ENCODE measurements at places on chromosomes 7 and 10.

- DNase-seq: no peak
Measured at GRCh38 chr7:123738356-123738755, 10.4 kb downstream of the WASL start.

DNA sequence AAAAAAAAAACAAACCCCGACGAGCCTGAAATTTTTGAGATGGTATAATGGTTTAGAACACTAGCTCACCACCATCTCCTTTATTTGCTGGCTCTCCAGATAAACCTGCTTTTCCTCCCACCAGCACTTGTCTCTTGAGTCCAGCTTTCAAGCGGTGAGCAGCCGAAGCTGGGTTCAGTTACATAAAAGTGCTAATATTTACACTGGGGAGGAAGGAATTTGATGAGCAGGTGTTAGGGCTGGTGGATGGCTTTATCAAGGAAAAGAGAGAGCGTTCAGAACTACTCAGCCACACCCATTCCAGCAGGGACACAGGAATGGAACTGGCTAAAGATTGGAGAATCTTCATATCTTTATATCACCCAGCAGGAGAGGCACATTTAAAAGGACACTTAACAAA lies 6.6 kb upstream of the CALML3 start:
- peak; percentile 6 for DNase-seq

DNA sequence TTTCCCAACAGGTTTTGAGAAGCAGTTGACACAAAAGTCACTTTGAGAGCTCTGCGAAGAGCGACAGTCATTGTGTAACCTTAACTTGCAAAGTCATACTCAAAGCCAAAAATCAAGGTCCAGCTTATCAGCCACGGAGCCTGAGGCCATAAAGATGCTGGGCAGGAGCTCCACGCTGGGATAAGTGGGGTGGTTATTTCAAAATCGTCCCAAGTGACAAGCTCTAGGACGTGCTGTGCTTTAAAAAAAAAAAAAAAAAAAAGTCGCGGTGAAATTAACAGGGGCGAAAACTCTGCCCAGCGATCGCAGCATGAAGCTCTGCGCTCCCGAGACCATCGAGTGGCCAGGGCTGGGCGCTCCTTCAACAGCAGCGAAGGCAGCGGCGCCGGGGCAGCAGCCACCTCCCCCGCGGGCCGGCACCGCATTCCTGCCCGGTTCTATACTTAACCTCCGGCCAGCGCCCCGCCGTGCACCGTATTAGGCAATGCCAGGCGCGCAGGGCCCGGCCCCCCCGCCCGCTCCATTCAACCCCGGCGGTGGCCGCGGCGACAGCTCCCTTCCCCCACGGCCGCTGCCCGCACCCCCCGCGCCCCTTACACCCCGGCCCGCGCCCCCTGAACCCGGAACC lies 657 bp downstream of the HACD1 start:
- DNase-seq: peak; percentile 92

DNA sequence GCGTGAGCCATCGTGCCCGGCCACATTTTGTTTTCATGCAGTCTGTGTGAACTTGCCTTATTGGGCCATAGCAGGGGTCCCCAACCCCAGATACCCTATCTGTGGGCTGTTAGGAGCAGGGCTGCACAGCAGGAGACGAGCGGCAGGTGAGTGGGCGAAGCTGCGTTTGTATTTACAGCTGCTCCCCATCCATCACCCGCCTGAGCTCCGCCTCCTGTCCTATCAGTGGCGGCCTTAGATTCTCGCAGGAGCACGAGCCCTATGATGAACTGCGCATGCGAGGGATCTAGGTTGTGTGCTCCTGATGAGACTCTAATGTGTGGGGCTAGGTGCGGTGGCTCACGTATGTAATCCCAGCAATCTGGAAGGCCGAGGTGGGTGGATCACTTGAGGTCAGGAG lies 293.9 kb downstream of the CAMK1D start:
- no peak for DNase-seq

GRCh38 chr7:5678295-5679047 lies 103.0 kb downstream of the RNF216 start:
- DNase-seq: peak; percentile 57

GRCh38 chr10:132939957-132940790 lies 2.2 kb downstream of the CFAP46 start:
- peak; percentile 89 for DNase-seq

- DNase-seq: no peak
Measured at GRCh38 chr7:36171503-36171902, 18.4 kb downstream of the EEPD1 start.

DNA sequence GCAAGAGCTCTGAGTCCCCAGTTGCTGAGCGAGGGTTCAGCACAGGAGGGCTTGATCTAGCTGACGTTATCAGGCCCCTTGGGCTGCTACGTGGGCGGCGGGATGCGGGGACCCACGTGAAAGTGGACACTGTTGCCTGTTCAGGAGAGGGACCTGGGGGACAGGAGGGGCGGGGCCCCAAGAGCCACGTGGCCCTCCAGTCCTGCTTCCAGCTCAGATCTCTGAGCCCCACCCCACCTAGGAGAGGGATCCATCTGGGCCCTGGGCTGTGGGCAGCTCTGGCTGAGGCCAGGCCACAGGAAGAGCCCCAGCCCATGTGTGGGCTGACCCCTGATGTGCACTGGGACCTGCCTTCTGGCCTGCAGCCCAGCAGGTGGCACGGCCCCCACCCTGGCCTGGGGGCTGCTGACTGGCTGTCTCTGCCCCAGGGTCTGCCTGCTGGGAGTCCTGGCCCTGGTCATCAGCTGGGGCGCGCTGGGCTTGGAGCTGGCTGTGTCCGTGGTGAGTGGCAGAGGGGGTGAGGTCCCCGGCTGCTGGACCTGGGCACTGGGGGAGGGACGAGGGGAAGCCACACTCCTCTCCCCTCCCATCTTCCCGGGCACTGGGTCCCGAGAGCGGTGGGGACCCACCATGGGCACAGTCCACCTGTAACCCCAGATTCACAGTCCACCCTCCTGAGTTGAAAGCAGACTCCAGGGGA lies 17.5 kb downstream of the TTYH3 start:
- no peak for DNase-seq

DNA sequence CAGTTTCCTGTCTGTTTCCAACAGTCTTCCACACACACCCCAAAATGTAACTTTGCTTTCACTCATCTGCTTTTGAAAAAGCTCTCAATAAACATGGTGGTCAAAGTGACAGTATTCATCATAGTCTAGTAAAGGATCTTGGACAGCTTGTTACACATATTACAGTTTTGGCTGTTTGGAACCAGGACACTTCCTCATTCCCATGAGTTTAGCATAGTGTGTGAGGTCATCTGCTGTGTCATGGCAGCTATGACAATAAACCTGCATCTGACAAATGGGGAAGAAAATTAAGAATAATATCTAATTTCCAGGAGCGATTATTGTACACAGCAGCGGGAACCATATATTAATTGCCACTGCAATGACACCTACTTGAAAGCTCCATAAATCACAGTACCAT lies 184.3 kb upstream of the SLC26A5 start:
- no peak for DNase-seq

DNA sequence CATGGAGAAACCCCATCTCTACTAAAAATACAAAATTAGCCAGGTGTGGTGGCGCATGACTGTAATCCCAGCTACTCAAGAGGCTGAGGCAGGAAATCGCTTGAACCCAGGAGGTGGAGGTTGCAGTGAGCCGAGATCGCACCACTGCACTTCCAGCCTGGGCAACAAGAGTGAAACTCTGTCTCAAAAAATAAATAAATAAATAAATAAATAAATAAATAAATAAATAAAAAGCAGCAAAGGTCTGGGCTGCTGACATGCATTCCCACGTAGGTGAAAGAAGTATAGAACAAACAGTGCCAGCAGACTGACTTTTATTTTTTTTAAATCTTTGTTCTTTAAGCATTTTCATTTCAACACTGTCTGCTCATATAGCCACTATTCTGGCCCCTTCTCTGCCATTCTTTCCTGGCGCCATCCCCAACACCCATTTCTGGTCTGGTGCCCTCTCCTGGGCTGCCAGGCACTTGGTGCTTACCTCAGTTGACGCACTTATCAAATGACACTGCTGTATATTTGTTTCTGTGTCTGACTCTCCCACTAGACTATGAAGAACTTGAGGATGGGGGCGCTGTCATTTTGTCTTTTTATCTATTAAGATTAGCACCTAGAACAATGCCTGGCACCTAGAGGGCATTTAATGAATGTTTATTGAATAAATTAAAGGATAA lies 15.6 kb downstream of the FAM107B start:
- DNase-seq: no peak

All from endodermal cell (in vitro differentiated cells).